ENCODE measurements at places on chromosomes 3 and 15.

DNA sequence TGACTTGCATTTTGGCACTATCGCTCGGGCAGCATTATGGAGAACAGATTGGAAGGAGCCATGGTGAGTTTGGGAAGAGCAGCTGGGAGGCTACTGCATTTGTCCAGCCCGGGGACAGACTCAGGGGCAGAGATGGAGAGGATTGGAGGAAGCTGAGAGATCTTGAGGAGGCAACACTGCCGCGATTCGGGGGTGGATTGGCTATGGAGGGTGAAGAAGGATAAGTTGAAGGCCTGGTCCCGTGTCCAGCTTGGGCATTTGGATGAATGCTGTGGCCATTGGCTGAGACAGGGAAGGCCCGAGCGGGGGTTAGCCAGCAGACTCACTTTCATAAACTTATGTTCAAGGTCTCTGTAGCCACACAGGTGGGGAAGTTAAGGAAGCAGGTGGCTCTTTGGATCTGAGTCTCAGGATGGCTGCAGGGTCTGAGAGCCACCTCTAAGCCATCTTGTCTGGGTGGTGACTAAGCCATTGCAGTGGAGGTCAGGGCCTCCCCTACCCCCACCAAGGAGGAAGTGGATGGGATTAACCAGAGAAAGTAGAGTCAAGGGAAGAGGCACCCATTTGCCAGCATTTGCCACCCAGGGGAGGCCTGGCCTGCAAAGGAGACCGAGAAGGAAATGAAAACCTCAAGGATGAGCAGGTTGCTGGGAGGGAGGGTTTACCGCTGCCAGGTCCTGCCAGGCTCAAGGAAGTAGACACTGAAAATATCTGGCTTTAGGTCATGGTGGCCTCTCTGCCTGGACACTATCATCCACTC lies 144.0 kb upstream of the TLE3 start:
- no peak for DNase-seq

DNA sequence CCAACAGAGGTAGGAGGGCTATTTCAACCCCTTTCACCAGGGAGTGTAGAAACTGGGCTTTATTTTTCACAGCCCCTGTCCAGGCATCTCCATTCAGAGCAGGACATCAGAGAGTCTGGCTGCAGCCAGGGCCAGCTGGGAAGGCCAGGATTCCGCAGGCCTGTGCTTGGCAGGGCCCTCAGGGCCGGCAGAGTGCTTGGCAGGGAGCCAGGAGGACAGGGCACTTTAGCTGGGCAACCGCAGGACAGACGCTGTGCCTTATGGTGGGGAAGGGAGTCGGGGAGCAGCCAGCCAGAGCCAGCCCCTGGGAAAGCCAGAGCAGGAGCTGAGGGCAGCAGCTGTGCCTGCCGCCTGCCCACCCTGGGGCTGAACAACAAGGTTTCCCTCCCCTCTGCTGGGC lies 34.5 kb upstream of the IQCF6 start:
- no peak for DNase-seq

GRCh38 chr3:174232658-174233429 lies 626.3 kb upstream of the NAALADL2 start:
- no peak for DNase-seq

DNA sequence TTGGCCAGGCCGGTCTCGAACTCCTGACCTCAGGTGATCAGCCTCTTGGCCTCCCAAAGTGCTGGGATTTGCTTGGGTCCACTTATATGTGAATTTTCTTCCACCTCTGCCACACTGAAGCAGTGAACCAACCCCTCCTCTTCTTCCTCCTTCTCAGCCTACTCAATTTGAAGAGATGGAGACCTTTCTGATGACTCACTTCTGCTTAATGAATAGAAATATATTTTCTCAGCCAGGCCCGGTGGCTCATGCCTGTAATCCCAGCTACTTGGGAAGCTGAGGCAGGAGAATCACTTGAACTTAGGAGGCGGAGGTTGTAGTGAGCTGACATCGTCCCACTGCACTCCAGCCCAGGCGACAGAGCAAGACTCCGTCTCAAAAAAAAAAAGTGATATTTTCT lies 46.8 kb upstream of the GATM start:
- DNase-seq: no peak

- DNase-seq: no peak
These were observed 128.0 kb downstream of the DNAJB8 start for GRCh38 chr3:128338536-128339330.

DNA sequence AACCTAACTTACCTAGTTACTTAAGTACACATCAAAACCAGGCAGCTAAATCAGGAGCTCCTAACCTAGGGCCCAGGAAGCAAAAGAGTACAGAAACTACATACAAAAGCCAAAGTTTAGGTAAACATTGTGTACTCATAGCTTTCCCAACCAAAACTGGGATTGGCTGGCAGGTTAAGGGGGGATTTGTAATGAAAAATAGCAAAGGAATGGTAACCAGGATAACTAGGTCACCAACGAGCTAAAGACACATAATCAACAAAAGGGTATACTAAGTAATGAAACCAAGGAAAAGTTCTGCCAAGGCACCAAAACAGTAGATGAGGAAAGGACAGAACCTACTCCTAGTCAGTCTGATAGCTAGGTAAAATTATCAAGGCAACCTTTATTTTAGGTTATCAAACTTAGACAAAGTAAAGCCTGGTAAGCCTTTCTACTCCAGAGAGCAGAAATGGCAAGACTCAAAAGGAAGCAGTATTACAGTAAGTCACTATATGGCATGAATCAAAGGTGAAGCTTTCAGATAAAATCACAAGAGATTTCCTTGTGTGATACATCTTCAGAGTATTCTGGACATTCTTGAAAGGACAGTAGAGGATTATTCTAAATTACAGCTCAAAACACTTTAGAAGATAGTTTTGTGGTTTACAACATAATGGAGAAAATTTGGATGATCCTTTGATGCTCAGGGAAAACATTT lies 10.2 kb downstream of the TRA2B start:
- DNase-seq: no peak

DNA sequence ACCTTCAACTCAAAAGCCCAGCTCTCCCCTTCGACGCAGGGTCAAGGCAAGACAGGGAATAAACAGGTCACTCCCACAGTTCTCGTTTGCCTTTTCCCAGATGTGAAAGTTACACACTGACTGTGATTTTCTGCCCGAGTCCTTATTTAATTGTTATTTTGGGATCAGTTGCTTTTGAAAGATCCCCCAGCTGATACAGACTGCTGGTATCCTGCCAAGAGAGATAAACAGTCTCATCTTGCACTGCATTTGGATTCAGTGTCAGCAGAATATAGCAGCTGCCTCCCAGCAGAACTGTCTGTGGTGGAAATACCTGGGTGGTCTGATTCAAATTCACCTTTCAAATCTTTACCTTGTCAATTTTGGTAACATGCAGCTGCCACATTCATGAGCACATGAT lies 56.0 kb upstream of the FAM3D start:
- no peak for DNase-seq

- no peak for DNase-seq
These were observed 30.8 kb upstream of the PSTPIP1 start for GRCh38 chr15:76964157-76964556.

DNA sequence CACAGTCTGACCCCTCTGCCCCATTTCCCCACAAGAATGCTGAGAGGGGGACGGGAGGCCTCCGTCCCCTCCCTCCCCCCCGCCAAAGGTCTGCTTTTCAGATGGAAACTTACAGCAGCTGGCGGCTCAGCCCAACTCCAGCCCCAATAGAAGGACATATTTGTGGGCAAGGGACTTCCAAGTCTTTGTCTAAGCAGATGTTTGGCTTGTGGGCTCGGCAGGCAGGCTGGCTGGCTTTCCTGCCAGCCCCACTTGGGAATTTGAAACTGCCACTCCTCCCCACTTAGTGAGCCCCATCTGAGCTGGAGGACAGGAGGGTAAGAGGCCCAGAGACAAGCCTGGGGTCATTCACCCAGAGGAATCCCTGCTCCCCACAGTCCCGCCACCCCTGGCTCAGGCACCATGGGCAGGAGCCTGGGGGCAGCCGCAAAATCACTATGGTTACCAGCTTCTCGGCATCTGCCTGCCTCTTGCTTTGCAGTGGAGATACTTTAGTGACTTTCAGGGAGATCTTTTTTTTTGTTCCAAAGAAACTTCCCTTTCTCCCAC lies 53.6 kb downstream of the LMCD1 start:
- DNase-seq: no peak

GRCh38 chr3:9879830-9880549 lies at the start of gene CIDEC:
TSS of gene CIDEC (minus strand) at chr3:9880253. CDS start at chr3:9878486, 1,767 bp downstream.
- DNase-seq: no peak
